ENCODE measurements at places on chromosomes 1 and 21.

DNA sequence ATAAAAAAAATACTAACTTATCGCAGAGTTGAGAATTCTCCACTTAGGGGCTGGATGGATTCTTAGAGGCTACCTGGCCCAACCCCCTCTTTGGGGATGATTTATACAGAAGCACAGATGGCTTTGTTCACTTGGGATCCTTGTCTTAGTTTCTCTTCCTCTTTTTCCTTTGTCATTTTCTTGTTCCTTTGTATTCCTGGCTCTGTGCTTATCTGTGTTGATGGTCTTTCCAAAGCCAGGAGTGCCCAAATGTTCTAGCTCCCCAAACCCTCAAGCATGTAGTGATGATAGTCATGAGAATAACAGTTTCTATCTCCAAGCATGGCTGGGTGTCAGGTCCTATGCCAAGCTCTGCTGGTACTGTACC, 27.4 kb downstream of the EPHB2 start:
- H3K27me3 ChIP-seq = peaks cover 6% of the 10 kb centered on the region
- no peak overlapping the region for H3K4me3 ChIP-seq
- DNase-seq = no peak

DNA sequence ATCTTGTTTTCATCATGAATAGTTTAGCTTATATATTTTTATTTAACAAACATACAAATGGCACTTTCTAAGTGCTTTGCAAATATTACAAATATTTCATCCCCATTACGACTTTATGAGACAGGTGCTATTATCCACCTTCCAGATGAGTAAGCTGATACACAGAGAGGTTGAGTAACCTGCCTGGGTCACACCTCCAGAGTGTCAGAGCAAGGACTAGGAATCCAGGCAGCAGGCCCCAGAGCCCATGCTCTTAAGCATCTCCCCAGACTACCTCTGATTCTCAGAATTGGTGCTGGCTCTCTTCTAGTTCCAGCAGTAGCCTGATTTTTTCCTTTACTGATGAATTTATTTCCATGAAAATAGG, 40.0 kb downstream of the EPHB2 start:
- no peak overlapping the region for H3K27ac ChIP-seq
- no peak overlapping the region for H3K4me3 ChIP-seq
- no peak for DNase-seq
- no peaks in the 10 kb centered on the region for H3K27me3 ChIP-seq

GRCh38 chr1:76266762-76267161, 192.2 kb downstream of the ST6GALNAC3 start:
- H3K27ac ChIP-seq = no peak overlapping the region
- H3K4me3 ChIP-seq = no peak overlapping the region
- no peak for DNase-seq
- H3K4me1 ChIP-seq = peaks cover 24% of the 10 kb centered on the region
- no peaks in the 10 kb centered on the region for H3K27me3 ChIP-seq

DNA sequence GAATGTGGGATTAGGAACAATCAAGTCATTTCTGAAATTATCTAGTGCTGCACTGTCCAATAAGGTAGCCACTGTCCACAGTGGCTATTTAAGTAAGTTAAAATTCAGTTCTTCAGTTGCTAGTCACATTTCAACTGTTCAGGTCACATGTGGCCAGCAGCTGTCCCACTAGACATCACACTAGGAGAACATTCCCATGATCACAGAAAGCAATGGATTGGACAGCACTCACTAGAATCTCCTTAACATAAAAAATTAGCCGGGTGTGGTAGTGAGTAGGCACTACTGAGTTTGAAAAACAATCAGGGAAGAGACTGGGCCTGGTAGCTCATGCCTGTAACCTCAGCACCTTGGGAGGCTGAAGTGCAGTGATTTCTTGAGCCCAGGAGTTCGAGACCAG, 33.6 kb downstream of the NUP133 start:
- no peaks in the 10 kb centered on the region for H3K4me1 ChIP-seq
- no peak overlapping the region for H3K27ac ChIP-seq
- H3K27me3 ChIP-seq = no peaks in the 10 kb centered on the region

DNA sequence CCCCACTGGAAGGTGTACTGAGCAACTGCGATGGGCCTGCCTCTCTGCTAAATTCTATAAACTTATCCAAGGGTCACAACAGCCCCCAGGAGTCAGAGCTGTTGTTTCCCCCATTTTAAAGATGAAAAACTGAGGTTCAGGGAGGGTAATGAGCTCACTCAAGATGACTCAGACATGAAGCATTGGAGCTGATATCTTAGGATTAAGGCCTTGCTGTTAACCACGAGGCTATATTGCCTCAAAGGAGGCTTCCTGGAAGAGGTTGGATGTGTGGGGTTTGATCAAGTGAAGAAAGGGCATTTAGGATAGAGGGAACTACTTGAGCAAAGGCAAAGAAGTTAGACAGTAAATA, 6.7 kb downstream of the LDLRAP1 start:
- H3K27ac ChIP-seq = peak overlapping the region; percentile 75
- no peak overlapping the region for H3K4me3 ChIP-seq
- peaks cover 27% of the 10 kb centered on the region for H3K4me1 ChIP-seq
- no peak for DNase-seq
- H3K36me3 ChIP-seq = peaks cover 10% of the 10 kb centered on the region
- no peaks in the 10 kb centered on the region for H3K27me3 ChIP-seq

- peaks cover 6% of the 10 kb centered on the region for H3K4me1 ChIP-seq
- H3K27ac ChIP-seq = no peak overlapping the region
- DNase-seq = no peak
- no peaks in the 10 kb centered on the region for H3K27me3 ChIP-seq
Observed at GRCh38 chr1:13702425-13703127, 2.6 kb downstream of the PRDM2 start.

GRCh38 chr1:155320661-155321617, at the start of gene RUSC1:
Gene RUSC1 (plus strand): TSS chr1:155320894. CDS start chr1:155321774, 880 bp downstream.
- H3K27ac ChIP-seq = peak within 1 kb of the TSS; percentile 95
- peak within 1 kb of the TSS; percentile 71 for H3K4me3 ChIP-seq
- no peaks in the 10 kb centered on the region for H3K36me3 ChIP-seq
- peak; percentile 88 for DNase-seq

GRCh38 chr1:229760478-229760996, 134.5 kb downstream of the URB2 start:
- H3K27ac ChIP-seq = no peak overlapping the region
- no peak for DNase-seq
- no peak overlapping the region for H3K4me3 ChIP-seq
- H3K27me3 ChIP-seq = no peaks in the 10 kb centered on the region
- no peaks in the 10 kb centered on the region for H3K4me1 ChIP-seq

DNA sequence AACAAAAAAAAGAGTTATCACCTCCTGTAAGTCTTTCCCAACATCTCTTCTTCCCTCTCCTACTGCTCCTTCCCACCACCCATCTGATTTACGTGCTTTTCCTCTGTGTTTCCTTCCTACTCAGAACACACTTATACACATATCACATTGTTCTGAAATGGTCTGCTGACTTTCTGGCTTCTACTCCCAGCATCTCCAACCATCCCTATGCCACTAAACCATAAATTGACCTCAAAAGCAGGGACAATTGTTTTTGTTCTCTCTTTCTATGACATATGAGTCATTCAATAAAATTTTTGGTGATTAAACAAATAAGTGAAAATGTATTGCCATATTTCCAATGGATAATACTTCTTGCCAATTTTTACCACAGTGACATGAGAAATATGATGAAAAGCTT, 8.2 kb downstream of the GOLPH3L start:
- H3K27ac ChIP-seq = no peak overlapping the region
- no peaks in the 10 kb centered on the region for H3K4me1 ChIP-seq
- no peaks in the 10 kb centered on the region for H3K27me3 ChIP-seq
- H3K36me3 ChIP-seq = peaks cover 21% of the 10 kb centered on the region
- no peak overlapping the region for H3K4me3 ChIP-seq

DNA sequence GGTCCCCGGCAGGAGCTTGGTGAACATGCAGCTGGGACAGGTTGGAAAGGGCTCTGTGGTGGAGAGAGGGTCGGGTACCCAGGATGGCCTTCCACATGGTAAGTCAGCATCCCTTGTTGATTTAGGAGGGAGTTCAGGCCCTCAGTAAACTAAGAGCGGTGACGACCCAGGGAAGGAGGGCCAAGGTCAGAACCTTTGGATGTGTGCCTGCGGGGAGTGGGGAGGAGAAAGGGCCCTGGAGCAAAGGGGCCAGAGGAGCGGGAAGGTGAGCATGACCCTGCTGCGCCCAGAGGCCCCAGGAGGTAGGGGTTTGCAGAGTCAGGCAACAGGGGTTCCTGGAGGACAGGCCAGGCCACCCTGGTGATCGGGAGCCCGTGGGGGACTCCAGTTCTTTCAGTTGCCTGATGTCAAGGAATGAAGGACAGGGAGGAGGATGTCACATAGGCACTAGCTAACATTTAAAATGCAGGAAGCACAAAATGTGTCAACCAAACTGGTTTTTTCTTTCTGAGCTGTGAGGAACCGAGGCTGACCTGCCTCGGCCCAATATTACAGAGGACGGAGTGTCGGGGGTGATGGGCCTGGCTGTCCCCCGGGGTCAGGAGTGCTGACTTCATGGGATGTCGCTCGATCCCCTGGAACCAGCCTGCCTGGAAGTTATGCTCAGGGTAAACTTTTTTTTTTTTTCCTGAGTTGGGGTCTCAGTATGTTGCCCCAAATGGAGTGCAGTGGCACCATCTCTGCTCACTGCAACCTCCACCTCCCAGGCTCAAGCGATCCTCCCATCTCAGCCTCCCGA, 117.4 kb upstream of the SLC45A1 start:
- no peaks in the 10 kb centered on the region for H3K27me3 ChIP-seq
- no peaks in the 10 kb centered on the region for H3K36me3 ChIP-seq
- DNase-seq = no peak
- H3K27ac ChIP-seq = no peak overlapping the region
- H3K4me1 ChIP-seq = peaks cover 7% of the 10 kb centered on the region
- H3K4me3 ChIP-seq = no peak overlapping the region

All from heart left ventricle (tissue), 16 donors.